Stimulated activated CD8-positive, alpha-beta memory T cell treated with anti-CD3 and anti-CD28 coated beads, Interleukin-7, amount 100 ng/mL, for 24 hours (primary cell): ENCODE measurements at places on chromosomes 3 and 15.

DNA sequence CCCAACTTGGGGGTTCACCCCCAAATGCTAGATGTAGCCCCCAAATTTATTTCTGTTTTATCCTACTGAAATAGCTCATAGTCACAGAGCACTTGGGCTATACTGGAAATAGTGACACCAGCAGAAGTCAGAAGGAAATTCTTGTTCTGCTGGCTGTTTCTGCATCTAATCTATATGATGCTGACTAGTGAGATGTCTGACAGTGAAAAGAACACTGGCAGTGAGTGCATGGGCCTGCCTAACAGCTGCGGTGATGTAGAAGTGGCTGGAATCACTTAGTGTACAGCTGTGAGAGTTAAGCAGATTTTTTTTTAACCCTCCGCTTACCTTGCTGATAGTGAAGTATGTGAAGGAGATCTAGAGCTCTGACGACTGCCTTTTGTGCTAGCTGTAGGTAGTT lies 14.0 kb downstream of the TTC14 start:
- DNase-seq, result no peak

DNA sequence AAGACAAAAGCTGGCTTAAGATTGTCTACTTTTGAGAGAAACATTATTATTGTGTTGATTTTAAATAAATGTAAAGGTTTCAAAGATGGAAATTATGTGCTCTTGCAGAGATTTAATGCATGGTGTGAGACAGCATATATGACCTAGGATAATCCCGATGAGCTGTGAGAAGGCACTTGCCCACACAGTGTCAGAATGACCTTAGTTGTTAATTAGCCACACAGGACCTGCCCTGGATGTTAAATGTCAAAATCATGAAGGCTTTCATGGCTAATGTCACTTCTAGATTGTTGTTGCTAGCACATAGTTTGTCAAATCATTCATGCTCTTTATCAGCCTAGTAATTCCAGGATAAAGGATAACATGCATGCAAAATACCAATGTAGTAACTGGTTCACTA lies 135.3 kb upstream of the GAP43 start:
- DNase-seq, result no peak

DNA sequence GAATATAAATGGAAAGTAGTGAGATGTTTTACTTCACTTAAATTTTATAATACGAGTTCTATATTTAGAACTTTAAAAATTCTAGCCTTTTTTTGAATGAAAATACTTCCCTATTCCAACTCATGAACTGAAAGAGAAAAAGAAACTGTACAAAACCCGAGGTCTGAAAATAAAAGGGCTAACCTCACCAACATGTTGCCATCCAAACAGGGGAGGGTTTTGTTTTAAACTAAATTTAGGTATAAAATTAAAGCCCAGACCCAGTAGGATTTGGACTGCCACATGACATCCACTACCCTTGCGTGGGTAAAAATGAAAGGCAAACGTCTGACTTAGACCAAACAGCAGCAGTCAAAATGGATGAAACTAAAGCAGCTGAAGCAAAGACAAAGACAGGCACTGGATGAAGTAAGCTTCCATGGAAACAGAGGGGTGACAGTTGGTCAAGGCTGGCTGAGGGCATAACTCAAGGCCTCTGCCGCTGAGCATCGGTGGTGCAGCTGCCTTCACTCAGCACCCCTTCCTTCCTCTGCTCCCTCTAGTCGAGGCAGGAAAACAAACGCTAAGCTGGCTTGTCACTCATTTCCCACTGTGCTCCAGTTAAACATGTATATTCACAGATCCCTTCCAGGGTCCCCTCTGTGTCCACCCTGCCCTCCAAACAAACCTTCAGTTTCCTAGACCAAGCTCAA lies 58.1 kb downstream of the TM4SF4 start:
- no peak for DNase-seq

DNA sequence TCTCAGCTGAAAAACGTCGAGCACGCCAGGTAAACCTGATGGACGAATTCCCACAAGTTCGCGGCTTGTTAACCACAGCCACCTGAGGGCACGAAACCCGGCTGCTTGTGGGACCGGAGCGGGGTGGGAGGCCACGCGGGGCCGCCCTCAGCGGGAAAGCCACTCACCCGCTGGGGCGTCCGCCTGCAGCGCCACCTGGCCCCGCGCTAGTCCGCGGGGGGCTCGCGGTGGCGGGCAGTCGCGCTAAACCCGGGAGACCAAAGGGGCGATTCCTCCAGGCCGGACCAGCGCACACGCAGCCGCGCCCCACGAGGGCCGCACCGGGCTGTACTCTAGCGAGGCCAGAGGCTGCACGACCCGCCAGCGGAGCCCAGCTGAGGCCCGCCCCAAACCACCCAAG lies 15.7 kb upstream of the CFAP161 start:
- no peak for DNase-seq

DNA sequence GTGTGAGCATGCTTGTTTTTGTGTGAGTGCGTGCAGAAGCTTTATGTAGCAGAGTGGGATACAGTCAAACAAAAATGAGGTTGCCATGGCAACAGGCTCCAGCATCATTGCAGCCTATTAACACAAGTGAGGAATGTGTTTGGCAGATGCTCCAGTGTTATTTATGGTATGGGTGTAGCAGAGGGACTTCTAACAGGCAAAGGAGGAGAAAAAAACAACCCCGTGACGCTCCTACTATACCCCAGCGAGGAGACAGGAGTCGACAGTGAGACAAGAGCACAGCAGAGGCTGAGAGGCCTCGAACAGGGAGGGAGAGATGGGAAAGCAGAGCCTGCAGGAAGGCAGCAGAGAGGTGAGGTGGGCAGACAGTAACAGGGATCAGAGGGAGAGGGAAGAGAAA lies 4.9 kb downstream of the ADCY5 start:
- no peak for DNase-seq

DNA sequence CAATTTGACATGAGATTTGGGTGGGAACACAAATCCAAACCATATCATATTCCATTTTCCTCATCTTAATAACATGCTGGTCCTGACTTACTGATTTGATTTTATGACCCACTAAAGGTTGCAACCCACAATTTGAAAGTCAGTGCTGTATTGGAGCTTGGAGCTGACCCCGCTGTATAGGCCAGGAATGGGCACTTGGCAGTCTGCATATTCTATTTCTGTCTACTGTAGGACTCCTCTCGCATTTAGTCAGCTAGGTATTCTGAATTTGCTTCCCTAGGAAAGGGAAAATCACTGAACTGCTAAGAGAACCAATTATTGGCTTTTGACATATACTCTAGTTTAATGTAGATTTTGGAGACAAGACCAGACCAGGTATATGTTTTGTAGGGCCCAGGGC lies 157.0 kb downstream of the MFSD1 start:
- DNase-seq, result no peak

DNA sequence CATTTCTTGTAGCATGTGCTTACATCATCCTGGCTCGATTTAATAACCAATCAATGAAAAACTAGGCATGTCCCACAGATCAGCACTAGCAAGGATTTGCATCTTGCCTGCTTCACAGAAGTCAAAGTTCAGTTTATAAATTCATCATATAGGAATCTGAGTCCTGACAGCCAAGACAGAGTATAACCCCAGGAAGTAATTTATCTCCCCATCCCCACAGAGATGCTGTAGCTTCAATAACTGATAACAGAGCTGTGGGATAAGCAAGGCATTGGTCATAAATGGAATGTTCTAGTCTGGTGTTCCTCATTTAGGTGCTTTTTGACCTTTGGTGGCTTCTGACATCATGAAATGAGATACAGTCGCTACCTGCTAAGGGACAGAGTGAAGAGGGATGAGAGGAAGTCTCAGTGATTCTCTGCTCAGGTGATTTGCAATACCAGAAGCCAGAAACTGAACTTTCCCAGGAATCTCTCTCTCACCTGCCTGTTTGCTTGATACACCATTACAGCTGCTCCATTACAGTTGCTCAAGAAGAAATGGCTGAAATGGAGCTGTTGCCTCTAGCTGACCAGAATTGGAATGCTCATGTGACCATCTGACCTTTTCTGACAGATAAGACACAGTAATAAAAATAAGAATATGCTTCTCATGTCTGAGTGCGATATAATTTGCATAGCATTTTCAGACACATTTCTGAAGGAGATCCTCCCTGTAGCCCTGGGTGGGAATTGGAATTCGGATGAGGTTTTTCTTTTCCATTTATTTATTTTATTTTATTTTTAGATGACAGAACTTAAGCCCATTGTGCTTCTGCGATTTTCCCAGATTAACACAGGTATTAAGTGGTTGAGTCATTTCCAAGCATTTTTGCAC lies 217.1 kb upstream of the KCNMB2 start:
- DNase-seq, result no peak

DNA sequence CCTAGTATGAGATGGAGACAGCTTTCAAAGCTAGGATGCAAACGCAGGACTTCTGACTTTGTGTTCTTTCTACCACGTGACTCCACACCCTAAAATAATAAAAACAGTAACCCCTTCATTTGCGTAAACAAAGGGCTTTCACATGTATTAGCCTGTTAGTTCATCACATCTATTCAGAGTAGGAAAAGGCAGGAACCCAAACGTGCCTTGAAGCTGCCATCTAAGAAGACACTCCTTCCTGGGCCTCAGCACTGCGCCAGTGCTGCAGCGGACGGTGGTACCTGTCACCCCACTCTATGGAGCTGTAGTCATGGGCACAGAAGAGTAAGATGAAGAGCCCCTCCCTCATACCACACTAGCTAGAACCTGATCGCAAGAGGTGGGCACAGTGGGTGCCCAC lies 34.3 kb downstream of the PLD1 start:
- no peak for DNase-seq

- DNase-seq, result no peak
Measured at GRCh38 chr15:89665449-89666181, 10.3 kb upstream of the KIF7 start.

- no peak for DNase-seq
Measured at GRCh38 chr15:82951472-82952157, 905 bp downstream of the HOMER2 start.

- DNase-seq, result no peak
Measured at GRCh38 chr3:157086060-157086750, 73.7 kb downstream of the CCNL1 start.

DNA sequence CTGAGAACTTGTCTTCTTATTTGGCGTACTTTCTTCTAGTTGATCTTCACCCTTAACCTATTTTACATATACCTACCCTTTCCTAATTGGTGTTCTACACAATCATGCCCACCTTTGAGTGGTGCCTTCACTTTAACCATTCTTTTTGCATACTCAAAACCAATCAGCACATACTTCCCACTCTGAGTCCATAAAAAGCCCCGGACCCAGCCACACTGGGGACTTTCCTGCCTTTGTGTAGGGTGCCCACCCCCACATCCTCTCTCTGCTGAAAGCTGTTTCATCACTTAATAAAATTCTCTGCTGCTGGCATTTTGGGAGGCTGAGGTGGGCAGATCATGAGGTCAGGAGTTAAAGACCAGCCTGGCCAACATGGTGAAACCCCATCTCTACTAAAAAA lies 15.9 kb upstream of the CHST2 start:
- DNase-seq, result no peak

DNA sequence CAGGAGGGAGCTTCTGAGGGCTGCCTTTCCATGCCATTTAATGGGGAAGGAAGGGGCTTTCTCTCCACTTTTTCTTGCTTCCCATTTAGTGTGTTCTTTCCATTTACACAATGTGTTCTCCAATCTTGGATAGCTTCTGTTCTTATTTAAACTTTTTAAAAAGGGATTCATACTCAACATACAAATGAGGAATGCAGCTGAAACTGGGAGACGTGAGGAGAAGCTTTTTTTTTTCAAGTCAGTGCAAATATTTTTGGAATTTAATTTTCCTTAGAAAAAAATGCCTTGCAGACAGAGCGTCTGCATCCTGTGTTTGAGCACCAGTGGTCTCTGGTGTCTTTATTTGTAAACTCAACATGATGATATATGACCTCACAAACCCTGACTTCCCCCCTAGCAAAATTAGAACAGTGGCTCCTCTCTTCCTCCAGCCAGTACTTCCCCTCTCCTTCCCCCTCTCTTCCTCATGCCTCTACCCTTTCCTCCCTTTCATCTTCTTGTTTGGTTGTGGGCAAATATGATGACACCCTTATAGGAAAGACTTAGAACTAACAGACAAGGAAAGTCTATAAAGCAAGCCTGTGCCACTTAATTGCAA lies 48.1 kb upstream of the PCSK6 start:
- no peak for DNase-seq

DNA sequence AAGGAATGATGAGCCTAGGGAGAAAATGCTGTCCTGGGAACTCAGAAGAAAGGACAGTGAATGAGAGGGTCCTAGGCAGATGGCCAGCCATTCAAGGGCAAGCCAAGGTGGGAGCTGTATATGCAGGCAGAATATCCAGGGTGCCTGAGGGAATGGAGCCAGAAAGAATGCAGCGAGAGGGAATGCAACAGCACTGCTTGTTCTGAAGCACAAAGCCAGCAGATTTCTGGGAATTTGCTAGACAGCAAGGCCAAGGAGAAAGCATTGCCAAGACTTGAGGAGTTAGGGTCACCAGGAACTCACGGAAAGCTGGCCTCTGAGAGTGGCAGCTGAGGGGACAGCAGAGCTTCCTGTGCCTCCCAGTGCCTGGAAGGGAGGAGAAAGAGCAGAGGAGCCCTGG lies 200.6 kb downstream of the MYRIP start:
- no peak for DNase-seq

DNA sequence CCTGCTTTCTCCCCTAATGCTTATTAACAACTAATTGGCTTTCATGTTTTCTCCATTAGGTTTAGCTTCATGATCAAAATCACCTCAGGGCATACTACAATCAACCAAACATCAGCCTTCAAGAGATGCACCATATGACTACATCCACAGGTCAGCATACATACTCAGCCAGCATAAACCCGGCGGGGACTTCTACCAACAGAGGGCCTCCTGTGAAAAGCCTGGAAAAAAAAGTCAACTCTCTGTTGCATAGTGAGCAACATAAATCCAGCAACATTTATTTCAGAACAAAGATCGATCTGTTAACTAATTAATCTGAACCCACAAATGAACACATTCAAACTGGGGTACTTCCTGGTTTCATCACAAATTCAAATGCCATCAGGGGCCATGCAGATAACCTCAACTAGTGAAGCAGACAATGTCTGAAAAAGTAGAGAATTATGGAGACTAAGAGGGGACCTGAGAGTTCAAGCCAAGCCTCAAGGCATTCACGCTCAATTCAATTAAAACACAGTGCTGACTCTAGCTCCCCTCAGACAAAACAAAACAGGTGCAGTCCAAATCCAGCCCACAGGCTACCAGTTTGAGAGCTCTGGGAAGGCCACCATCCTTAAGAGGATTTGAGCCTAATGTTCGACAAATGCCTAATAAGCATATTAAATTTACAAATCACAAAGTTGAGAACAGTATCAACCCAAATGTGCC lies 124.5 kb downstream of the MAGI1 start:
- DNase-seq, result no peak
